ENCODE measurements at places on chromosomes 3 and 15.

DNA sequence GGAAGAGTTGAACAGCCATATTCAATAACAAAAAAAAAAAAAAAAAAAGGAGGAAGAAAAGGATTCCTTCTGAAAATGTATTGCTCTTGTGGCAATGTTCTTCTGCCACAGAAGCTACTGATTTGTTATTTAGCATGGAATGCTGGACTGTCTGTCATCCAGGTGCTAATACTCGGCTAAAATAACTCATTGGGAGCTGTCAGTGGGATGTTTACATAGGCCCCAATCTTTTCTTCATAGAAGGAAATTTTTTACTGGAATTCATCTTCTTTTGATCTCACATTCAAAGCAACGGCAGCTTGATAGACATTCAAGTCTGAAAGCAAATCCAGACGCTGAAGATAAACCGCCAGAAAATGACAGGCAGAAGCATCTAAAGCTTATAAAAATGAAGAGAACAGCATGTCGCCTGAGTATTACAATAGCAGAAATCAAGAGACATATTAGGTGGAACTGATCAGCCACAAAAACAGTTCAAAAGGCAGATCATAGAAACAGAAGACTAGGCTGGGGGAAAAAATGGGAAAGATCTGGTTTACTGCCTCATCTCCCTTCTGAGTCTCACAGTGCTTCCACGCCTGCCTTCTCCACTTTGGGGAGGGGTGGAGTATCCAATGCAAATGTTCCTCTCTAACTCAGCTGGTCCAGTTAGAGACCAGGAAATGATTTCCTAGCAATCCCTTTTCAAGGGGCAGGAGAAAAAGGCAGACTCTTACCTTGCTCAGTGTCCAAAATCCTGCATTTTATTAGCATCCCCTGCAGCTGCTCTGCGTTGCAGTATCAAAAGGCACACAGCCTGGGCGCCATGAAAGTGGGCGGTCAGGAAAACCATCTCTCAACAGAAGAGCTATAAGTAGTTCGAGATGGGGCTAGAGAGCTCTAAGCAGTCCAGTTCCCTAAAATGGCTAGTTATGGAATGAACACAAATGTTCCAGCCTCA is 451.9 kb downstream of the FOXP1 start:
- no peak for DNase-seq

- no peak for DNase-seq
These were observed 179.5 kb upstream of the PDZRN3 start for GRCh38 chr3:73804204-73804603.

GRCh38 chr3:42524751-42525150 is 22.3 kb downstream of the VIPR1 start:
- DNase-seq: no peak

DNA sequence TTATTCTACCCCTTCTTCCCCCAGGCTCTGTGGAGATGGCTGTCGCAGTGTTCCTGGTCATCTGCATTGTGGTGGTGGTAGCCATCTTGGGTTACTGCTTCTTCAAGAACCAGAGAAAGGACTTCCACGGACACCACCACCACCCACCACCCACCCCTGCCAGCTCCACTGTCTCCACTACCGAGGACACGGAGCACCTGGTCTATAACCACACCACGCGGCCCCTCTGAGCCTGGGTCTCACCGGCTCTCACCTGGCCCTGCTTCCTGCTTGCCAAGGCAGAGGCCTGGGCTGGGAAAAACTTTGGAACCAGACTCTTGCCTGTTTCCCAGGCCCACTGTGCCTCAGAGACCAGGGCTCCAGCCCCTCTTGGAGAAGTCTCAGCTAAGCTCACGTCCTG is 12.9 kb downstream of the SPINT1 start:
- DNase-seq: no peak

DNA sequence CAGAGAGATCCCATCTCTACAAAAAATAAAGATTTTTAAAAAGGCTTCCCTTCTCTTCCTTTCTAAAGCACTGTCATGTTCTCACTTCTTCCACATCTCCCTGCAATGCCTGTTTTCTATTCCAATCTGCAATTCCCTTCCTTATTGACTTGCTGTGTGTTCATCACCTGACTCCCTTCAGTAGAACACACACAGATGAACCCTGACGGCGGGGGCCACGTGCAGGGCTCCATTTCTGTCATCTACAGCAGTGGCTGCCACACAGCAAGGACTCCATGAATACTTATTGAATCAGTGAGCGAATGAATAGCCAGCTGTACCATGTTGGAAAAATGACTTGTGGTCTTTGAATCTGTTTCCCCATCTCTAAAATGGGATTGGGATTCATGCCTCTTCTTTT is 26.1 kb downstream of the BHLHE40 start:
- DNase-seq: no peak

Measured in CD4-positive, alpha-beta T cell treated with Interleukin-12 subunit alpha and Interleukin-12 subunit beta, for 1 hour (primary cell).